ENCODE measurements at places on chromosomes 2 and 18.

DNA sequence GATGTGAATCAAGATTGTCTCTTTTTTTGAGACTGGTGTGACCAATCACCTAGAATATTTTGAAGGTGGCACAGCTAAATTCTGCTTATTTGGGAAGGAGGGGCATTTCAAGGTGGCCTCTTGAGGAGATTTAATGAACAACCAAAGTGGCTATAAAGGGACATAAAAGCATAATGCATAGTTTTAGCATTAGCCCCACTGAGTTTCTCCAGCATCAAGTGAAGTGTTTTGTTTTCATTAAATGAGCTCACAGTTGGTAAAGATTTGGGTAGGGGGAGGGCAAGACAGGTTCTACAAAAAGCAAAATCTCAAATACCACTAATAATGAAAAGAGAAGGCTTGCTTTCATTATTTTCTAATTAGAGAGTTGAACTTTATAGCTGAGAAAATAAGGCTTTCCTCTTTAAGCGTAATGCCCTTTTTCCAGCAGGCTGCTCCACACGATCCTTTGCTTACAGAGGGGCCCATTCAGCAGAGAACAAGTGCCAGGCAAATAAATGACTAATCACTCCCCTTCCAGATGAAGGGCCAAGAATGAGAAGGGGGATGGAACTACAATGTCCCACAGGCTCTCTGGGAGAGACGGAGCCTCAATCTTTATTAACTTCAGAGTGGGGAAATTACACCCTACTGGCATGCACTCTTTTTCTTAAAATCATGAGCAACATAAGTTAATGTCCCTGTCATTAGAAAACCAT lies 35.9 kb downstream of the LHCGR start:
- DNase-seq: no peak

DNA sequence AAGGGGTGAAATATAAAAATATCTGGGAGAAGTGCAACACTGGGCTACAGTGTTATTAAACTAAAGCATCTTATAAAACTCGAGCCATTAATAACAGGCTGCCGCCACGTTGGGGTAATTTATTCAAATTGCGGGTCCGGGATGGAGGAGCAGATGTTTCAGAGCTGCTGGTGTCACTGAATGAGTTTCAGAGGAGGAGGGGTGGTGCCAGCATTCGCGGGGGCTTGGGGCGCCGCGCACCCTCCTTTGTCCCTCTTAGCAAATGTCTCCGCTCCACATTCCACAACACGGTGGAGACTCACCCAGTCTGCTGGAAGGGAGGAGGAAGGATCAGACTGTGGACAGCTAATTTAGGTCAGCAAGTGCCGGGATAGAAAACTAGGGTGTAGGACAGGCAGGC lies 260.5 kb downstream of the CELF4 start:
- no peak for DNase-seq

GRCh38 chr2:97695744-97696143 lies 17.6 kb upstream of the ZAP70 start:
- DNase-seq: no peak

GRCh38 chr2:100817388-100817985 lies 2.5 kb upstream of the NPAS2 start:
- no peak for DNase-seq

DNA sequence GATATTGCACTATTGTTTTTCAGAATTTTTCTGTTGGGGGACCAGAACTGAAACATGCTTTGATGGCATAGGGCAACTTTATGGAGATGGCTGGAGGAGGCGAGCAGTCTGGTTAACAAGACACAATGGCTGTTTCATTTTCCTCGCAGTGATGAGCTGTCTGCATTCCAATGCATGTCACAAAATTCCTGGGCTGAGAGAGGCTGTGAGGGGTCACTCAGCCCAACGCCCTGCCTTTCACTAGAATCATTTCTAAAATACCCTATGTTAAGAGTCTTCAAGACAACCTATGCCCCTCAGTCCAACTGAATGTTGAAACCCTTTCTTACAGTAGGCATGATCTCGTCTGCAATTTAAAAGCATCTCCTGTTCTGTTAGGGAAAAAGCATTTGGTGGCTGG lies 1090.0 kb downstream of the BCL11A start:
- DNase-seq: no peak

- no peak for DNase-seq
Observed at GRCh38 chr2:215104226-215104625, 34.2 kb downstream of the ABCA12 start.

DNA sequence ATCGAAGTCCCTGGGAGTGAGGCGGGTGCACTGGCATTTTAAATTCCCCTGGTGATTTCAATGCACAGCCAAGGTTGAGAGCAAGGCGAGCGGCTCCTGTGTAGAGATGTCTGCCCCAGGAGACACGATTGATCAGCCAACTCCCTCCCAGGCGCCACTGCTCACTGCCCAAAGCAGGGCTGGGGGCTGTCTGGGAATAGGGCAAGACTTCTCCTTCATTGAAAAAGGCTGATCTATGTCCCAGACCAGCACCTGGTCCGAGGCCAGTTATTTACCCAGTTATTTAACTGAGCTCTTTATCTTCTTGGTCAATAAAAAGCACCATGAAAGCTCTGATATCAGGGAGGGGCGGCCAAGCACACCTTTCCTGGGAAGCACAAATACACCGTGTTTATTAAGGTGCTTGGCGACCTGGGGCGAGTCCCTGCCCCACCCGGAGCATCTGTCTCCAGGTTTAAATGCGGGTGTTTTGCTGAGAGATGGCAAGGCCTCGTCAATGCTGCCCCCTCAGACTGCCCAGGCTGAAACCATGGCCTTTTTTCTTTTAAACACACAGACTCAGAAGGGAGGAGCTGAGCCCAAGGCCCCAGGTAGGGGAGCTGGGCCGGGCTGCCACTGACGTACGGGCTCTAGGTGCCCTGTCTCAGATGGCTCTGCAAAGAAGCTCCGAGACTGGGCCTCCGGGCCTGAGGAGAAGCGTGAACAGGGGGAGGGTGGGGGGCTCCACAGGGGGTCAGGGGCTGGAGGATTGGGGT lies 73.9 kb upstream of the HPCAL1 start:
- no peak for DNase-seq

DNA sequence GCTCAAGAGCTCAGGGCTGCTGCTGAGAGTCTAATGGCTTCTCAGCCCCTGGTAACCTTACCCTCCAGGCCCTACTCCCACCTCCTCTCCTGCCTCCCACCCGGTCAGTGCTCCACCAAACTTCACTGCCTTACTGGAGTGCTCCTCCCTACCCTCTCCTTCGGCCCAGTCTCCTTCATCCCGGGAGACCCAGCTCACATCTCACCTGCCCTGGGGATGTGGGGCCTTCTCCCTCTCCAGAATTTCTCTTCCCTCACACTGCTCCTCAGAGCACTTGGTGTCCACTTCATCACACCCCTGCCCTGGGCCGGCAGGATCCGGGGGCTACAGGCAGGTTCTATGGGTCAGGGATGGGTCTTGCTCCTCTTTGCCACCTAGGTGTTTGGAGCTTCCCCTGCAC lies 21.6 kb downstream of the PTPN18 start:
- no peak for DNase-seq

DNA sequence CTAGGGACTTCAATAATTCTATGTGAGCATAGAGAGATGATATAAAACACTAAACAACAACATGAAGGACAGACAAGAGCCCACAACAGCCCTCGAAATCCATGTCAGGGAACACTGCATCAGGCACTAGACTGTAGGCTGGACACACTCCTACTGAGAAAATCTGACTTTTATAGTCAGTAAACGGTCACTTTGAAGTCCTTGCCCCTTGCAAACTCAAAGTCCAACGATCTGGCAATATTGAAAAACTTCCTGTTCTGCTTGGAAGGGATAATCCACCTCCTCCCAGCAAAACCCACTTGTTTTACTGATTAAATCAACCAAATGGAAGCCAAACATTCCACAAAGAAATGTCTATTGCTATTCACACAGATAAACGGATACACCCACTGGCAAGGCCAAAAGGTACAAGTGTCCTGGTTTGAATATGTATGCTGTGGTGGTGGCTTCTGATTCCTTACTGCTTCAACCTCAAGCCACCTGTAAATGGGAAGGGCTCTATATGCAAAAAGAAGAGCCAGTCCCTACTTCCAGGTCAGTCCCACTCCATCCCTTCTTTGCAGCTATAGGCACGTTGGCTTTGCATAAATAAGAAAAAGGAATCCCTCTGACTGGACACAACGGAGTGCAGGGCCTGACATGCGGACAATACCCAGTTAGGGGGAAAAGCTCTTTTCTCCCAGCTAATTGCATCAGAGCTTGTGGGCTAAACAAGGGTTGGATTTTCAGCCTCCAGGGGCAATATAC lies 56.6 kb downstream of the STK39 start:
- no peak for DNase-seq

DNA sequence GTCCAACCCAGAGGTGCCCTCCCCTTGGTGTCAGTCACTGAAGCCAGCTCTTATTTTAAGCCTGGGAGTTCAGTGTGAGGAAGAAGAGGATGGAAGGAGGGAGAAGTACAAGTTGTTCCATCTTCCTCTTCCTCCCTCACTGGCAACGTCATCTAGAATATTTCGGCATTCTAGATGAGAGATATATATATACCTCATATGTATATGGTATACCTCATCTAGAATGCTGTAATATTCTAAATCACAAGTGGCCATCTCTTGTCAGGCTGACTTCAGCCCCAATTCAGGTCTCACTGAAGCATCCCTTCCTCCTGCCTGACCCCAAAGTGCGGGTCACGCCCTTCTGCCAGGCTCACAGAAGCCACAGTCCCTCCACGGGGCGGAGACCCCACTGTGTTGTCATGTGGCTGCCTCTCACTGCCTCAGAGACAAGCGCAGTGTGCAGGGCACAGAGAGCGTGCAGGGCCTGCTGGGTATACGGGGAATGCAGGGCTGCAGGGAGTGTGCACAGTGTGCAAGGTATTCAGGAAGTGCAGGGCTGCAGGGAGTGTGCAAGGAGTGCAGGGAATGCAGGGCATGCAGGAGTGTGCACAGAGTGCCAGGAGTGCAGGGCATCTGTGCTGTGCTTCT lies 32.8 kb upstream of the B3GNT7 start:
- peak; percentile 45 for DNase-seq

GRCh38 chr18:78165525-78165924 lies 814.1 kb upstream of the SALL3 start:
- no peak for DNase-seq

GRCh38 chr2:8526403-8526696 lies 155.5 kb upstream of the ID2 start:
- DNase-seq: no peak

- DNase-seq: no peak
Observed at GRCh38 chr18:2191180-2191790, 380.0 kb downstream of the METTL4 start.

DNA sequence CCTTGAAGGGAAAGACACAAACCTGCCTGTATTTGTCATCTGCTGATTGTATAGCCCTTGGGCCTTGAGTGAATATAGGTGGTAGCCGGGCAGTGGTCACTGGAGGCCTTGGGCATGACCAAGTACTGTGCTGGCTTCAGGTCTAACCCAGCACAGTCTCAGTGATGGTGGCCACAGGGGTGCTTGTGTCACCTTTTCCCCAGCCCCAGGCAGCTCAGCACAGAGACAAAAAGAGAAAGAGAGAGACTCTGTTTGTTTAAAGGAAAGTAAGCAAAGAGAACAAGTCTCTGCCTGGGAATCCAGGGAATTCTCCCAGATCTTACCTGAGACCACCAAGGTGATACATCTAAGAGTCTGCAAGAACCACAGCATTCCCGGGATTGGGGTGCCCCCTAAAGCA lies 39.4 kb upstream of the INPP4A start:
- no peak for DNase-seq

- no peak for DNase-seq
Observed at GRCh38 chr2:58721912-58722591, 480.9 kb upstream of the FANCL start.

DNA sequence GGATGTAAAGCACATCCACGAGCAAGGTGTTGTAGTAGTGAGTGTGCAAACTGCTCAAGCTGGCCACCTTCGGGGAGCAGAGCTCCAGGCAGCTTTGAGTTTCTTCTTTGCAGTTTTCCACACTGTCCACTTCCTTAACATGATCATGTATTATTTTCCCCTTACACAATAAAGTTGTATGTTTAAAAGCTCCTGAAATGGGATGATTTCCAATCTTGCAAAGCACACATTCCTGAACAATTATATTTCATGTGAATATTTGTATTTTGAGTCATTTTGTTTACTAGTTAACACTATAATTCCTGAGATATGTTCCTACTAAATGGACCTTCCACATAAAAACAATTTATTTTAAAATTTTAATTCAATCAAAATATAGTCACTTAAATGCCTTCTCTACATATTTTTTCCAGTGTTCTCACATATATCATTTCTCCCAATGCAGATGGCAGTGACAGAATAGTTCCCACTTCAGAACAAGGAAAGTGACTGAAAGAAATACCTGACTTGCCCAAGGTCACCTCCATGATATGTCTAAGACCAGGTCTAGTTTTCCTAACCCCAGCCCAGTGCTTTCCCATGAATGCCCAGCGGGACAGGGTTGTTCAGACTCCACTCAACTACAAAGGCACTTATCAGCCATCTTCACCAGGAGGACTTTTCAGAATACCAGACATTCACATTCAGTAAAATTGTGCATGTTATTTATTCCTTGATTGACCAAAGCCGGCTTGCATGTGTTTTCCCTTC lies 5.5 kb downstream of the CYB5A start:
- no peak for DNase-seq

DNA sequence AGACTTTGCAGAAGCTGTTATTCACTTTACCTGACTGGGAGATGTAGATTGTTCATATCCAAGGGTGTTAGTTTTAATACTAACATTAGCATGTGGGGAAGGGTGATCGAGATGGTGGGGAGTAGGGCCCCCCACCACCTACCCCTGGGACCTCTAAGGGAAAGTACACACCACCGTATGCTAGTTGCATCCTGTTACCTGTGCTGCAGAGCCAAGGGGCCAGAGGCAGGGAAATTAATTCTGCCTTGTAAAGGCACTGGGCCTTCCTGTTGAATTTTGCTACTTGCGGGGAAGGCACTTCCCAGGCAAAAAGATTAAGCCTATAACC lies 9.0 kb downstream of the STEAP3 start:
- no peak for DNase-seq

DNA sequence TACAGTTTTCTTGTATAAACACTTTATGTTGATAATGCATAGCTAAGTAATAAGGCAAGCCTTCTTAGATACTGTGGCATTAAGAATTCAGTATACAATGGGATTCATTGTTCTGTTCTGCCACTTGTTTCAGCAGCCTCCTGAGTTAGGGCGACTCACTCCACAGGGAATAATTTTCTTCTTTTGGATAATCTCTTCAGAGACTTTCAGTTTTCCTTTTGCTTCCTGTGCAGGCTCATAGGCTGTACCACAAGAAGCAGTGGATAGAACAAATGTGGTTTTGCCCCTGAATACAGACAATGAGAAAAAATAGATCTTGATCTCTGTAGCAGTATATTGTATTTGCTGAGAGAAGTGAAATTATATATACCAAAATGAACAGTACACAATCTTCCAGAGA lies 298.0 kb downstream of the ZNF407 start:
- peak; percentile 40 for DNase-seq

DNA sequence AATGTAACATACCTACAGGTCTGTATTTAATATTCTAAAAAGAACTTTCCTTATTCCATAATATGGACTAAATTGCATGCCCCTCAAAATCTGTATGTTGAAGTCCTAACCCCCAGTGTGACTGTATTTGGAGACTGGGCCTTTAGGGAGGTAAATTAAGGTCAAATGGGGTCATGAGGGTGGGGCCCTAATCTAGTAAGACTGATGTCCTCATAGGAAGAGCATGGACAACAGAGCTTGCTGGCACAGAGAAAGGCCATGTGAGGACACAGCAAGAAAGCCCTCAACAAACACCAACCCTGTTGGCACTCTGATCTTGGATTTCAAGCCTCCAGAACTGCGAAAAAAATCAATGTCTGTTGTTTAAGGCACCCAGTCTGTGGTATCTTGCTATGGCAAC lies 18.6 kb downstream of the SF3B1 start:
- DNase-seq: no peak

GRCh38 chr18:70931942-70932814 lies 643.3 kb downstream of the SOCS6 start:
- peak; percentile 21 for DNase-seq

- DNase-seq: no peak
Observed at GRCh38 chr2:15306706-15307105, 254.4 kb downstream of the NBAS start.

Data from suppressor macrophage treated with lipopolysaccharide for 4 hours (primary cell).